SK-N-SH treated with all-trans-retinoic acid at 6 μM for 48 hours (cell line): ENCODE measurements at places on chromosomes 5 and 9.
A peak's percentile ranks its signal among the peaks of the same experiment; 100 is the strongest.

GRCh38 chr5:77869116-77869798 lies 93.1 kb upstream of the TBCA start:
- no peak for ATAC-seq

DNA sequence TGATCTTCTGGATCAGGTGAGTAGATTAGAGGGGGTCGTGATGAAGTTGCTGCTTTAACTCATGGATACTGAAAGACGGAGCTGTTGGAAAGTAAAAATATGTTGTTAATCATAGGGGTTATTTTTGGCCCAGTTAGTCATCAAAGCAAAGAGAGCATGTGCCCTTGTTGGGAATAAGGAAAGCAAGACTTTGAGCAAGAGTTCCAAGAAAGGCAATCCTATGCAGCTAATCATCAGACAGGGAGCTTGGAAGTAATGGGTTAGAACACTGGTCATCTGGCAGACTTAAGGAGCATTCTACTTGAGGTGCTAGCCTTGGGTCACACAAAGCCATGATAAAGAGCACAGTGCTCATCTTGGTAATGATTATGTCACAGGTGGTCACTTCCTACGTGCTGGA lies 18.3 kb downstream of the ASPN start:
- peak; percentile 88 for ATAC-seq

- peak; percentile 81 for ATAC-seq
Measured at GRCh38 chr5:65837139-65837538, 89.2 kb upstream of the ERBIN start.

GRCh38 chr9:85569988-85570387 lies 171.8 kb downstream of the AGTPBP1 start:
- ATAC-seq: peak; percentile 60; the same call in 2 of the 3 replicates

GRCh38 chr5:132751971-132752580 lies 4.8 kb downstream of the CCNI2 start:
- ATAC-seq: no peak

GRCh38 chr5:61637566-61637965 lies 305.5 kb downstream of the ZSWIM6 start:
- ATAC-seq: no peak

DNA sequence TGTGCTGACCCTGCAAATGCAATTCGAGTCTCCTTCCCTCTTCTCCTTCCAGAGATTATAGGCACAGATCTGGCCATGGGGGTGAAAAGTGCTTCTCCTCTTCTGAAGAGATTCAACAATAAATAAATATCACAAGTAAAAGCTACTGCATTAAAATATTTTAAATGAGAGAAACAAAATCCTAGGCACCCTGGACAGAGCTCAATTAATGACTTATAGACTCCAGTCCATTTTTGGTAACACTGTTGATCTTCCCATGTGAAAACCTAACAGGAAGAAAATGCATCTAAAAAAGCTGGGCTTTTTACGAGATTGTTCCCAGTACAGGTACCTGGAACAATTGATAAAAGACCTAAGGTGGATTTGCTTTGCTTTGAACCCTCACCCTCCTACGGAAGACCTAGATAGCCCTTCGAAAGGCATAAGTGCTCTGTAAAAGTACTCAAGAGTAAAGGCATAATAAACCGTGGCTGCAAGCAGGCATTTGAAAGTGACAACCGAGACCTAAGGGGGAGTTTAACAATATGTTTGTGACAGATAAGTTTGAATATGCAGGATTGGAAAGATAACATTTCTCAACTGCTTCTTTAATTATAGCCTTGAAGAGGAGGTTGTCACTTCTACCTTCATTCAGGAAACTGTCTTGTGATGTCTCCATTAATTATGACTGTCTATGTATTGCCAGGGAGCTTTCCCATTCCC lies 29.4 kb upstream of the MED10 start:
- no peak for ATAC-seq

DNA sequence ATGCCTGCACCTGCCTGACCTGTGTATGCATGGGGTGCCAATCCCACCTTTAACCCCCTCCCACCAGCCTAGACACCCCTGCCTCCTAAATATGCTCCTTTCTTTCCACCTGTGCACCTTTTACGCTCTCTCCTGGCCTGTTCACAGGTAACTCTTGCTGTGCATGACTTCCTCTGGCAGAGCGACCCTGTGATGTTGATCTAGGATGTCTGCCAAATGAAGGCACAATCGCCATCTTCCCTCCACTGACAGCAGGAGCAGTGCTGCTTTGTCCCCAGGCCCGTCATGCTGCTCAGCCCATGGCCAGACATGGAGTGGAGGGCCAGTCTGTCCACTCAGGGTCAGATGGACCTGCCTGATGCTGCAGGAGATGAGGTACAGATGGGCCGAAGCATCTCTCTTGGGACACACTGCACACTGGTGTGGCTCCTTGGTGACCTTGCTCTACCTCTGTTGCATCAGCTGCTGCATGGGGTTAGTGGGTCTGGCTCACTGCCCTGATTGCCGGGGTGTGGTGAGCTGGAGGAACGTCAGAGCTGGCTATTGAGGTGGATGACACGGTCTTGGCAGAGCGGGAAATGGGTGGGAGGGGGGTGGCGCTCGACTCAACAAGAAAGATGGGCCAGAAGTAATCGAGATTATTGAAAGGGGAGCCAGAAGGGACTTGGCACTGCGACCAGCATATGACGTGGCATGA lies 101.7 kb upstream of the PITX1 start:
- no peak for ATAC-seq

DNA sequence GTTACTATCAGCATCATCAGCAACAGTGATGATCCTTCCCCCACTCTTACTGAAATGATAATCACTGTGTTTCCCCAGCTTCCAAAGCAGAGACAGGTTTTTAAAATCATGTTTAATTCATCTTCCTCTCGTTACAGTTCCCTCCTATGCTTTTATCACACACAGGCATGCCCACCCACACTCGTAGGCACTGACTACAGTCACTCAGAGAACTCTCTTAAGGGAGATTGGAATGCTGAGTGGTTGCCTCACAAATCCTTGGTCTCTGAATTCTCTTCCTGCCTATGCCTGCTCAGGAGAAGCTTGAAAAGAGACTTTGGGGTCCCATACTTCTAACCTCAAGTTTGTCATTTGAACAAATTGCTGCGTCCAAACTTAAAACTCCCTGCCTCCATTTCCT lies 179.2 kb downstream of the FRMD3 start:
- no peak for ATAC-seq
